GM03348 (cell line): ENCODE measurements at places on chromosomes 13 and 19.
A peak's percentile ranks its signal among the peaks of the same experiment; 100 is the strongest.

- no peak for DNase-seq
Observed at GRCh38 chr13:85536706-85537105, 262.5 kb downstream of the SLITRK6 start.

GRCh38 chr13:21066946-21067345 lies 5.6 kb upstream of the LATS2 start:
- DNase-seq: no peak

GRCh38 chr13:34151885-34152284 lies 333.9 kb downstream of the RFC3 start:
- DNase-seq: no peak

DNA sequence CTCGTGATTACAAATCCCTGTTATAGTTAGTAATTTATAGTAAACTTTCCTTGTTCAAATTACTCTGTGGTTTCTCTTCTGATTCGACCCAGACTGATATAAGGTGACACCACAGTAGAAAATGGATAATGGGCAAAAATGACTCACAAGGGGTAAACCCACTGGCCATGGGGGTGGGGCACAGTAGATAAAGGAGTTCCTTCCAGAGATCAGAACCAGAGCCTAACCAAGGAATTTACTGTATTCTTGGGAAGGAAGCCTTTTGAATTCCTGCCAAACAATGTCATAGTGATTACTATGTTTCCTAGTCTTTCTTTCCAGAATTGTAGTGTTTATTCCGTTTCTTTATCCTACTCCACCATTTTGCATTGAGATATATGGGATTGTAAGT lies 21.9 kb downstream of the MIR17HG start:
- DNase-seq: no peak

GRCh38 chr19:50514346-50515167 lies 844 bp upstream of the ASPDH start:
- DNase-seq: no peak

DNA sequence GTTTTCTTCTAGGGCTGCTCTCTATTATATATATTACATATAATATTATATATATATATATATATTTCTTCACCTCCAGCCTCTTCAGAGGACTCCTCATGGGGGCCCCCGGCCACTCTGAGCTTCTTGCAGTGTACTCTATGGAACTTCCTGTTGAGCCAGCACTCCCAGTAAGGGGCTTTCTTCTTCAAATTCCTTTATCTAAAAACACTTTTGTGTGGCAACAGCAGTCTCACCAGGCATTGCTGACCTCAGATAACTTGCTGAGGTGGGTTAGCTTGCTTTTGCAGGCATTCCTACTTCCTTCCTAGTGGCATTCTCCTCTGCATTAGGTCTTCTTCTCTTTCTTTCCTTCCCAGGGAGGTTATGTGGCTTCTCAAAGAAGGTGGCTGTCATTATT lies 381.5 kb downstream of the MYO16 start:
- no peak for DNase-seq

GRCh38 chr13:27338816-27339215 lies 68.2 kb downstream of the RASL11A start:
- DNase-seq: no peak

- DNase-seq: no peak
Observed at GRCh38 chr19:6887316-6887715, at the start of gene ADGRE1. TSS of gene ADGRE1 (plus strand) at chr19:6887579. CDS start at chr19:6887609, 30 bp downstream.

DNA sequence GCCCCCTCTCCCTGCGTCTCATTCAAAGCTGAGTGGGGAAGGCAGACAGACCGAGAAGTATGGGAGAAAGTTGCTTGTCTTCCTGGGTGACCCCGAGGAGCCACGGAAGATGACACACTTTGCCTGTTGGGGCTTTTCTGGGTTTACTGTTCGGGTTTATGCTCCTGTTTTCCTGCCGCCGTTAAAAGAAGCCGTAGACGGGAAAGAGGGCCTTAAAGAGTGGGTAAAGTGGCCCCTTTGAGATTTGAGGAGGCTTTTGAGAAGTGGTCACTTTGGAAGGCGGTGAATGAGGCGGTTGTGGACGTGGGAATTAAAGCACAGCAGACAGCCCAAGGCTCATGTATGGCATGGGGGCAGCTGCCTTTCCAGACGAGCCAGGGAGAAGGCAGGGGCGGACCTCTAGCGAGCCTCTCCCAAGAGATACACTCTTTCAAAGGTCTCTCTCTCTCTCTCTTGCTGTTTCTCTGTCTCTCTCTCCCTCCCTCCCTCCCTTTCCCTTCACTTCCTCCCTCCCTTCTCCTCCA lies 493 bp upstream of the LHFPL6 start:
- DNase-seq: peak; percentile 47

DNA sequence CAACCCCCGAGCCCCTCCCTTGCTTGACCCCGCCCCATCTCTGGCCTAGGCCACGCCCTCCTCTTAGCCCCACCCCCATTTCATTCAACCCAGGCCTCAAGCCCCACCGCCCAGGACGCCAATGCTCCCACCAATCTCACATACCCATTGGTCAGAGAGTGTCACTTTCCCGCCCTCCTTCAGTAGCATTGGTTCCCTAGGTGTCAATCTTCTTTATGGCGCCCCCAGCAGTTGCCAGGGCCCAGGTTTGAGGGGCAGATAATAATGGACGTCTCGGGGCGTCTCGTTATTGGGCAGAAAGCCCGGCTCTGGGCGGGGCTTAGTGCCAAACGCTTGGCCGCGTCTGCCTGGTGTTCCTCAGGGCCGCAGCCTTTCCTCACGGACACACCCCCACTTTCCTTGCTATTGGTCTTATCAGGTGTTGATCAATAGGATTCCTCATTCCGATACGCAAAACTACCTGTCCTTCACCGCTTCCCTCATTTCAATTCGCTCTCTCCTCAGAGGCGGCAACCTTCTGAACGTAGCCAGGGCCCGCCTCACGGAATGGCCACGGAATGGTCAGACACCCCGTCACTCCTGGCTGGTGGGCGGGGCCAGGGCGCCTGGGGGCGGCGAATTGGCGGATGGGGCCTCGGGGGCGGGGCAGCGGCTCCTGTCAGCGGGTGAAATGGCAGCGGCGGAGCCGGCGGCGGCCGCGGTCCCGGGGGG lies at the start of gene EVI5L:
Gene EVI5L, plus strand, starts transcription at position 658 of the 711 bp plus-strand sequence. CDS start 16,325 bp downstream, outside the sequence.
- DNase-seq: peak; percentile 99

DNA sequence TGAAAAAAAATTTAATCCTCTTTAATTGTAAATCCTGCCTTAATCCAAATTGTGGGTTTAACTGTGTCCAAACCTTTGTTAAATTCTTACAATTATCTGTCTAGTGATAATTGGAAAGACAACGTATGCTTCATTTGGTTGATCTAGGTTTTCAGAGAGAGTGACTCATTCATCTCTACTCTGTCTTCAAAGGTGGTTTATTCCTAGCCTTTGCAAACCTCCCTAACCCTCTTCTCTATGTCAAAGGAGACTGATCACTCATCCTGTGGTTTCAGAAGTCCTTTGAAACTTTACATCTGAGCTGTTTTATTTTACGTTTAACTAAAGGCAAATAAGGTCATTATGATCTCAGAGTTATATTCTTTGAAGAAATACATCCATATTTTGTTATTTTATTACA lies 8.8 kb upstream of the OXGR1 start:
- DNase-seq: no peak
